GM12892 (cell line): ENCODE measurements at places on chromosomes 6 and 20.

GRCh38 chr20:1741309-1742048 lies 83.9 kb upstream of the SIRPG start:
- no peak for DNase-seq

DNA sequence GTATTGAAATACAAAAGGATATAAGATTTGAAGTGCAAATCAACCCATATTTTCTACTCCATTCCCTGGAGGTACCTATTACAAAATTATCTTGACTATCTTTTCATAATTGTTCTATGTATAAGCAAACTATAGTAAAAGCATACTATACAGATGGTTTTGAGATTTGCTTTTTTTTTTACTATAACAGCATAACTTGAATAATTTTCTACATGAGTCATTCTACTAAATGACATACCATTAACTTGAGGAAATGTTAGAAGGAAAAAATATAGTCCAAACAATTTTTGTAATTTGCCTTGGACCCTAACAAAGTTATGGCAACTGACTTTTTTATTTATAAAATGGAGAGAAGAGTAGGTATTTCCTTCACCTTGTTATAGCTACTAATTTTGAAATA lies 472.7 kb downstream of the PKHD1 start:
- DNase-seq: no peak

DNA sequence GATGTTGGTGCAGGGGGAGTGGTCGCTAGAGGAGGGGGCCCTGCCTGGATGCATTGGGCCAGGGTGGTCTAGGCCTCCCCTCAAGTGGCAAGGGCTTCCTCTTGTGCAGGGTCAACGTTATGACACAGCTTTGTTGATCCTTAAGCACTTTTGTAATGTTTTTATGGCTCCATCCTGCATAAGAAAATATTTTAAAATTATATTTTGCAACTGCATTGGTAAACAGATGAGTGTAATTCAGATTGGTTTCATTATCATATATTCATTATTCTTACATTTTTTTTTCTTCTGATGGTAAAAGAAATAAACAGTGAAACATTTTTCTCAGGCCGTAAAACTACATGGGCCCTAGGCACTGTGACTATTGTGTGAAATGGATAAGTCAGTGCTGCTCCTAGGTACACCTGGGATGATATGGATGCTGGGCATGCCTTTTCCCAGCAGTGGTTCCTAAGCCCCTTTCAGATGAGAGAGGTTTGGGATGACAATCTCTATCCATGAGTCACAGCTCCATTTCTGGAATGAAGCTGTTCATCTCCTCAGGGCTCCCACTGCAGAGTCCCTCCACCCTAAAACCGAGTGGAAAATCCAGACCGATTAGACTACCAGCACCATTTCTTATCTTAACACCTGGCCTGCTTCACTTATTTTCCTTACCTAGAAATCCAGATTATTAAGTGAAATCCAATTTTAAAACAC lies 5.8 kb upstream of the SIM1 start:
- no peak for DNase-seq

- no peak for DNase-seq
Measured at GRCh38 chr6:128882991-128883611, at the start of gene LAMA2. Gene LAMA2 (plus strand): TSS chr6:128883138. CDS start chr6:128883246, 108 bp downstream.

GRCh38 chr6:31317036-31317435 lies 39.9 kb downstream of the HLA-B start:
- no peak for DNase-seq

GRCh38 chr6:150894935-150895552 lies 29.5 kb downstream of the MTHFD1L start:
- DNase-seq: no peak

DNA sequence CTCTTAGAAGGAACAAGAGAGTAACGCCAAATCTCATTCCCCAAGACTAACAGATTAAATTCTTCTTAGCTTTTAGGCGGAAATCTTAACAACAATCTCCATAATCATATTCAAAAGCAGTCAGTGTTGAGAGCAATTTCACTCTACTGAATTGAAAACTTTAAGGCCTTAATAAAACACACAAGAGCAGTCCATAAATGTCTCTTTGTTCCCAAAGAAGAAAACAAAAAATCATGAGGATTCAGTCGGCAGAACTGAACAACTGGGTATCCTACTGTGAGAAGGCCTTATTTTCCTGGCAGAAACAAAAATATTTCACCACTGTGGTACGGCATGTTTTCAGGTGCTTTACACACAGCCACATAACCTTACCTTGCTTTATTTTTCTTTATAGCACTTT lies 14.4 kb downstream of the ABHD12 start:
- no peak for DNase-seq

- DNase-seq: no peak
Measured at GRCh38 chr6:106300944-106301343, 24.6 kb downstream of the ATG5 start.

GRCh38 chr6:132247381-132248159 lies 153.7 kb downstream of the MOXD1 start:
- DNase-seq: no peak

DNA sequence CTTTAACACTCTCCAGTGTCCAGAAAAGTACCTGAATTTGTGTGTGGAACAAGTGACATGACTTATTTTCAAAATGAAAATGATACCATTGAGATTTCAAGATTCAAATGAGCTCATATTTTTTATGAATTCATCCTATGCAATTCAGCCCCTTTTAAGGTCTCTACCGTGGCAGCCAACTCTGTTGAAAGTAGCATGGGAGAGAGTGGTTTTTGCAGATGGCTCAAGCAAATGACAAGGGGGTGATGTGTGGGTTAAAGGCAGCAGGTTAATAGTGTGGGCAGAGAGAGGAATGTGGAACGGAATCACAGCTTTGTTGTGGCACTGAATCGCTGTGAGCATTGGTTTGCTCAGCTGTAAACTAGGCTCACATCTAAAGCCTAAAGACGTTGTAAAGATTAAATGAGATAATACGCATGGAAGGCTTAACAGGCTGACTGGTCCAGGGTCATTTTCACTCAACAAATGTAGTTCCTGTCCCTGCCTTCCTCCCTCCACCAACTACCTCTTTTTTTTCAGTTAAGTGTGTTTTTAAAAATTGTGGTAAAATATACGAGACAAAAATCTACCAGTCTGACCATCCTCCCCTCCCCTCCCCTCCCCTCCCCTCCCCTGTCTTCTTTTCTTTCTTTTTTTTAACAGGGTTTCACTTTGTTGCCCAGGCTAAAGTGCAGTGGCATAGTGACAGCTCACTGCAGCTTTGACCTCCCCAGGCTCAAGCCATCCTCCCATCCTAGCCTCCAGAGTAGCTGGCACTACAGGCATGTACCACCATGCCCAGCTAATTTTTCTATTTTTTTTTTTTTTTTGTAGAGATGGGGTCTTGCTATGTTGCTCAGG lies 114.7 kb upstream of the ZNF217 start:
- DNase-seq: no peak

GRCh38 chr6:108476847-108477430 lies 83.8 kb upstream of the FOXO3 start:
- no peak for DNase-seq

DNA sequence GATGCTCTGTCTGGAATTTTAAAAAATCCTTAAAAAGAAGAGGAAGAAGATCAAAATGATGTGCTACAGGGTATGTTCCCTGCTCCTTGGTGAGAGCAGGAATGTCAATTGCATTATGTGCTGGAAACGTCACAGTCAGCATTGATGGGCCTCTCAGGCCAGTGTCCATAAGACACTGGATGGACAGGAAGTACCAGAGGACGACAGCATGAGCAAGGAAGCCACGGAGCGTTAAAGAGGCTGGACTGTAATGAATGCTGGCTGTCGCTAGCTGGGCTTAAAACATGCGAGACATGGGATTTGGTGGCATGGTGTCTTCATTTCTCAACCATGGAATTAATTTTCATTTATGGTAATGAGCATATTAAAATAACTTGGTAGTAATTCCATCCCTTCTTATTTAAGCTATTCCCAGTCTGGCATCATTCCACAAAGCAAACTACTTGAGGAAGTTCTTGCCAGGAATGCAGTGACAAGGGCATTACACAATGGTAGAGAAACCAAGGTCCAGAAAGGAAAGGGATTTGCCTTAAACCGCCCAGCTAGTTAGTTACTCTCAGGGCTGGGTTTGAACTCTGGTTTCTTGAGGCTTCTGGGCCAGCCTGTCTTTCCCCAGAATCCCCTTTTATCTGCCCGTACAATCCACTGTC lies 166.6 kb upstream of the SOX4 start:
- no peak for DNase-seq

DNA sequence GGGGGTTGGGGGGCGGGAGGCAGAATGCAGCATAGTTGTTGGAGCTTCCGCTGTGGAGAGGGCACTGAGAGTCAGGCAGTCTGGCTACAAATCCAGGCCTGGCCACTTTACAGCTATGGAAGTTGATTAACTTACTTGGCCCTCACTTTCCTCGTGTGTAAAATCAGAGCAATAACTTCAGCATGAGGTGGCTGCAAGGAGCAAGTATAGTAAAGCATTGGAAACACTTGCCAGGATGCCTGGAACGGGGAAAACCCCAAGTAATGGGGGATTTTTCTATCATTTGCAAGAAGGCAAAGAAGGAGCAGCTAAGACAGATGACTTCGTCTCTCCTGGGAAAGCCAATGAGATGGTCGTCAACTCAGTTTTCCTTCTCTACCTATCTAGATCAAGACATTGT lies 35.8 kb downstream of the AGPAT4 start:
- DNase-seq: no peak

GRCh38 chr6:38638941-38639497 lies 710 bp downstream of the BTBD9 start:
- DNase-seq: peak; percentile 13

DNA sequence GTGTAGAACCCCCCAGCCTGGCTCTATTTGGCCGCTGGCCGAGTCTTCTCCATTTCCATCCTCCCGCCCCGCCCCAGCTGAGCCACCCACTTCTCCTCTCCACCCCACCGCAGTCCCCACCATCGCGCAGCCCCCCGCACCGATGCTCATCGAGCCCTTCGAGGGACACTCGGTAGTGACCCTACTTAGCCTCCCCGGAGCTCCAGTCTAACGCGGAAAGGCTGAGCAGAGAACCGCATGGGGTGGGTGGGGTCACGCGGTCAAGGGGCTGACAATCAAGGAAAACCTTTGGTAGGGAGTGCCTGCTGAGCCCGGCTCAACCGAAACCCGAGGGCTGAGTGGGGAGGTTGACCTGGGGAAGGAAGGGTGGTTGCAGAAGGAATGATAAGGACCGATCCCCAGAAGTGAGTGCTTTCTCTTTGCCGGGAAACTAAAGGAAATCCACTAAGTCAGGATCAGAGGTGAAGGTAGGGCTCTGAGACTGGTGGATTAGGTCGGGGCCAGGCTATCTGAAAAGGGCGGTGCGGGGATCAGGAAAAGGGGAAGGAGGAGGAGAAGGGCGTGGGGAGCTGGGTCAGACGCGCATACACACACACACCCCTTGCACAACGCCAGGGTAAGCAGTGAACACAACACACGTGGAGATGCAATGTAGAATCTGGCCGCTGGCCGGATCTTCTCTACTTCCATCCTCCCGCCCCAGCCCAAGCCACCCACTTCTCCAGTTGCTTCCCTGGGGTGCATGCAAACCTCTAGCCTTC lies 49.8 kb downstream of the CPXM1 start:
- DNase-seq: no peak

- DNase-seq: no peak
Measured at GRCh38 chr6:32291543-32291942, 67.7 kb upstream of the NOTCH4 start.

GRCh38 chr6:158758941-158759479 lies 60.2 kb downstream of the EZR start:
- DNase-seq: no peak

DNA sequence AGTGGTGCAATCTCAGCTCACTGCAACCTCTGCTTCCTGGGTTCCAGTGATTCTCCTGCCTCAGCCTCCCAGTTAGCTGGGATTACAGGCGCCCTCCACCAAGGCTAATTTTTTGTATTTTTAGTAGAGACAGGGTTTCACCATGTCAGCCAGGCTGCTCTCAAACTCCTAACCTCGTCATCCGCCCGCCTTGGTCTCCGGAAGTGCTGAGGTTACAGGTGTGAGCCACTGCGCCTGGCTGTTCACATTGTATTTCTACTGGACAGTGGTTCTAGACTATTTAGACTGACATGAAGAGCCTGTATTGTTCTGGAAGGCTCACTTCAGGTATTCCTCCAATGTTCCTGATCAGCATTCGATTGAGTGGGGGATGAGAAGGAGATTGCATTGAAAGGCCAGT lies 14.8 kb upstream of the OVOL2 start:
- no peak for DNase-seq

GRCh38 chr20:5085380-5085779 lies 34.4 kb downstream of the PCNA start:
- no peak for DNase-seq

GRCh38 chr20:25090492-25091429 lies 8.8 kb upstream of the VSX1 start:
- DNase-seq: no peak

DNA sequence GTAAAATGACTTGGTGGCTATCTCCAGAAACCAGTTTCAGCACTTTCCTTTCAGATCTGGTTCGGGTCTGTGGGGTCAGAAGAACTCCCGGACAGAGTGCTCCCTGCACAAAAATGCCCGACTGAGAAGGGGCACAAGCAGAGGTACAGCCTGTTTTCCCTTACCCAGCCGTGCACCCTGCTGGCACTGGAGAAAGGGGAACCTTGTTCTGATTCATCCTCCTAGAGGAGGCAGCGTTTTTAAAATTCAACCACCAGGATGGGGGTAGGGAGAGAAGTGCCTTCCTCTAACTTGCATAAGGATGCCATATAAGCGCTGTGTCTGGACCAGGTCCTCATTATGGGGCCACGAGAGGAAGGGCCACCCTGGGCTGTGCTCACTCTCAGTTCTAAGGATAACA lies 17.6 kb downstream of the RIMS4 start:
- no peak for DNase-seq

DNA sequence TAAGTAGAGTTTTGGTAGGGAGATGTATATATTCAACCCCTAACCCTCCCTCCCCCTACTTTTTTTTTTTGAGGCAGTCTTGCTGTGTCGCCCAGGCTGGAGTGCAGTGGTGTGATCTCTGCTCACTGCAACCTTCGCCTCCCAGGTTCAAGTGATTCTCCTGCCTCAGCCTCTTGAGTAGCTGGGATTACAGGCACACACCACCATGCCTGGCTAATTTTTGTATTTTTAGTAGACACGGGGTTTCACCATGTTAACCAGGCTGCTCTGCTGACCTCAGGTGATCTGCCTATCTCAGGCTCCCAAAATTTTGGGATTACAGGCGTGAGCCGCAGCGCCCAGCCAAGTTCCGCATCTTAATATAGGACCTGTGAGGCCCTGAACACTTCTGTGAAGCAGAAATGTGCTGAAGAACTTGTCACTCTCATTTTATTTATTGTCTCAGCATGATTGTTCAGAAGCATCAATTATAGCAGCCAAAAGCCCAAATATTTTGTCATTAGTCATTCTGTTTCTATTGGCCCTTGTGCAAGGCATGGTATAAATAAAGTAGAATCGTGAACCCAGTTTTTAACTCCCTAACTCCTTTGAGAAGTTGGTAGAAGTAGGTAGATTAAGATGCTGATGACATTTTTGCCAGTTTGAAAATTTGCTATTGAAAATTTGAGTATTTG lies 19.4 kb downstream of the DSTN start:
- DNase-seq: no peak

- no peak for DNase-seq
Measured at GRCh38 chr6:30035784-30036183, 25.3 kb upstream of the POLR1H start.
